ENCODE measurements at places on chromosomes 13 and 19.

DNA sequence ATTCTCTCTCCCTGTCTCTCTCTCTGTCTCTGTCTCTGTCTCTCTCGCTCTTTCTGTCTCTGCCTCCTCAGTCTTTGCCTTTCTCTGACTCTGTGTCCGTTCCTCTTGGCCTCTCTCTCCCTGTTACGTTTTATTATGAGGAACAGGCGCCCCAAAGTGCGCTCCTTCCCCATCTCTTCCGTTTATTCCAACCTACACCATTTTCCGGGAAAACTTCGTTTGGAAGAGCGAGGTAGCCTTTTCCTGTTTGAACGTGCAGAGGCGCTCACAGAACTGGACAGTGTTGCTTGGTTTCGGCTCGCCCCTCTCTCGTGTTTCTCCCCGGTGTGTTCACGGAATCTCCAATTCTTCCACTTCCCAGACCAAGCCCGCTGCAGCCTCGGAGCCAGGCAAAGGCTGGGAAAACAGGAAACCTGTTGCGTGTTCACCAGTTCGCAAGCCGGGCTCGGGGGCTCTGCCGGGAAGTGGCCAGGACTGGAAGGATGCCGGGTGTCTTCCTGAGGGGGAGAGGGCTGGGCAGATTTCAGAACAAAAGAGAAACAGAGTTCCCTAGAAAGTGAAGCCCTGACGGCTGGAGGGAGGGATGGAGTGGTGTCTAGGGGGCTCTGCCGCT is 605 bp downstream of the TMEM255B start:
- no peak for DNase-seq

DNA sequence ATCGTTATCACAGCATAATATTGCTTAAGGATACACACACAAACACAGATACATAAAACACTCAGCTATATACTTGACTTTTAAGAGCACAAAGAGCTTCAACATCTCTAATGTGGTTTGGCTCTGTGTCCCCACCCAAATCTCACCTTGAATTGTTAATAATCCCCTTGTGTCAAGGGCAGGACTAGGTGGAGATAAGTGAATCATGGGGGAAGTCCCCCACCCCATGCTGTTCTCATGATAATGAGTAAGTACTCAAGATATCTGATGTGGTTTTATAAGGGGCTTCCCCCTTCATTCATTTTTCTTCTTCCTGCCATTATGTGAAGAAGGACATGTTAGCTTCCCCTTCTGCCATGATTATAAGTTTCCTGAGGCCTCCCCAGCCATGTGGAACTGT is 481.4 kb downstream of the PCDH9 start:
- no peak for DNase-seq

DNA sequence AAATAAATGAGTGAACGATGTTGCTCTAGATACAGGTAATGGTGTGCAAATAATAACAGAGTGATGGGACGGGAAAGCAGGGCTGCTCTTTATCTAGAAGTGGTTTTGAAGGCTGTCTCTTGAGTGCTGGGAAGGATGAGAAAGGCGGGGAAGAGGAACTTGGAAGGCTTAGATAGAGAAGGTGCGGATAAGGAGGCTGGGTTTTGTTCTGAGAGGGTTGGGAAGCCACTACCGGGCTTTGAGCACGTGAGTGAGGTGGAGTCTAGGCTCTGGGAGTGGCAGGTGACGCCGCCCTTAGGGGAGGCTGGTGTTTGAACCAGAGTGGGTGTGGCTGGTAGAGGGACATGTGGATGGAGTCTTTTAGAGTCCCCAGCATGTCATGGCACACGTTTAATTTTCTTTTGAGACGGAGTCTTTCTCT is 811 bp downstream of the ARMC6 start:
- DNase-seq = no peak

DNA sequence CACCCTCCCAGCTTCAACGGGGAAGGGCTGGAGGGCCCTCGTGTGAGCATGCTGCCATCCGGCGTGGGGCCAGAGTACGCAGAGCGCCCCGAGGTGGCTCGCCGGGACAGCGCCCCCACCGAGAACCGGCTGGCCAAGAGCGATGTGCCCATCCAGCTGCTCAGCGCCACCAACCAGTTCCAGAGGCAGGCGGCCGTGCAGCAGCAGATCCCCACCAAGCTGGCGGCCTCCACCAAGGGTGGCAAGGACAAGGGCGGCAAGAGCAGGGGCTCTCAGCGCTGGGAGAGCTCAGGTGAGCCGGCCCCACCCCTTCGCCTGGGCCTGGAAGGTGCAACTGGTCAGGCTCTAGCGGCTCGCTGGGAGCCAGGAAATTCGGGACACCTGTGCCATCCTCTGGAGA is 20.0 kb downstream of the PEX11G start:
- DNase-seq = no peak

GRCh38 chr13:33678906-33679657 is 138.9 kb upstream of the RFC3 start:
- DNase-seq = no peak

GRCh38 chr19:48837051-48837524 is 797 bp upstream of the HSD17B14 start:
- peak; percentile 58 for DNase-seq

DNA sequence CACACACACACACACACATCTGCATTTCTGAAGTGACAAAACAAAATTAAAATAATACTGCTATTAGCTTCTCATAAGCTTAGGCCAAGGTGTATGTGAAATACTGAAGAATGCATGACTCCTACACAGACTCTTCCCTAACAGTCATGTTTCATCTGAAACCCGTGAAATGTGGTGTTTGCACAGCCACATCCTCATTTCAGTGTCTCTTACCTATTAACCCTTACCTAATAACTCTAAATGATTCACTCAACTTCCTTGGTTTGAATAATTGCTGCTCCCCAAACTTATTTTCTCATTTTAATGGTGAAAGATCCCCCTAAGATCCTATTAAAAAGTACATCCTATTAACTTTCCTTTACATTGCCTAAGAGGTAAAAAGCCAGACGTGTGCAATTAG is 117.6 kb downstream of the MIPEP start:
- no peak for DNase-seq

GRCh38 chr19:12793290-12794195 is 2.3 kb downstream of the JUNB start:
- peak; percentile 70 for DNase-seq

Data from cerebellar nuclear complex (tissue), 1 donor.